ENCODE measurements at places on chromosomes 12 and 14.

GRCh38 chr14:54299410-54300363 is 97.1 kb upstream of the CDKN3 start:
- DNase-seq: no peak

DNA sequence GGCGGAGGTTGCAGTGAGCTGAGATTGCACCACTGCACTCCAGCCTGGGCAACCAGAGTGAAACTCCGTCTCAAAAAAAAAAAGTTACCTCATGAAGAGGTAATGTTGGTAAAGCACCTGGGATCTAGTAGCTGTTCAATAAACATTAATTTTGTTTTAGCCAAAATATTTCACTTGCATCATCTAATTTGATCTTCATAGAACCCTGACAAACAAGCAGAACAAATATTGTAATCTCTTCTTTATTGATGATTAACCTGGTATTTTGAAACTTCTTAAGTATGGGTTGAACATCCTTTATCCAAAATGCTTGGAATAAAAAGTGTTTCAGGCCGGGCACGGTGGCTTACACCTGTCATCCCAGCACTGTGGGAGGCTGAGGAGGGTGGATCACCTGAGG is 149.0 kb upstream of the AMIGO2 start:
- no peak for DNase-seq

DNA sequence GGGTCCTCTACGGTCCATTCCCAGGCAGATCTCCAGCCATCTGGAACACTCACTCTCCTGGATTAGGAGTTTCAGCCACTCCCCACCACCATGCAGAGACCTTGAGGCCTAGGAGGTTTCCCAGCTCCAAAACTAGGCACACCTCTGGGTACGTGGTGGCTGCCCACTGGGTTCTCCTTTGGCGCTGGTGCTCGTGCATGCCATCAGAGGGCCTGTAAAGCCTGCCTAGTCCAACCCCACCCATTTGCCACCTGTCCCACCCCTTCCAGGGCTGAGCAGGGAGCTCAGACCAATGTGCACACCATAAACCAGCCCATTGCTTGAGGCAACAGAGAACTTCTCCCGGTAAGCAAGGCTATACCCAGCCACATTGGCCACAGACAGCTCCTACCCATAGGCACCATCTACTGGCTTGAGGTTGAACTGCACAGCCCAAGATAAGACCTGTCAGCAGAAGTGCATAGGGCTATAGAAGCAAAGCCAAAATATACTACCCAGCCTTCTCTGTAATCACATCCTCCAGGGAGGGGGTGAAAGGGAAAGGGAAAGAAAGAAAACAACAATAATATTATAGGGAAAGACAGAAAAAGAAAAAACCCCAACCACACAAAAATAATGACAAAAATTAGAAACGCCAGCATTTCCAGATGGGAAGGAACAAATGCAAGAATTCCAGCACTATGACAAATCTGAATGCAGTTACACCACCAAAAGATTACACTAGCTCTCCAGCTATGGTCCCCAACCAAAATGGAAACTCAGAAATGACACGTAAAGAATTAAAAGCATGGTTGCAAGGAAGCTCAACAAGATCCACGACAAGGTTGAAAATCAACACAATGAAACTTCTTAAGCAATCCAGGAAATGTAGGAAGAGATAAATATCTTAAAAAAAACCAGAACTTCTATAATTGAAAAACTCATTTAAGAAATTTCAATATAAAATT is 111.9 kb upstream of the CCDC175 start:
- DNase-seq: no peak

GRCh38 chr12:46522071-46522470 is 149.5 kb upstream of the SLC38A2 start:
- DNase-seq: no peak

DNA sequence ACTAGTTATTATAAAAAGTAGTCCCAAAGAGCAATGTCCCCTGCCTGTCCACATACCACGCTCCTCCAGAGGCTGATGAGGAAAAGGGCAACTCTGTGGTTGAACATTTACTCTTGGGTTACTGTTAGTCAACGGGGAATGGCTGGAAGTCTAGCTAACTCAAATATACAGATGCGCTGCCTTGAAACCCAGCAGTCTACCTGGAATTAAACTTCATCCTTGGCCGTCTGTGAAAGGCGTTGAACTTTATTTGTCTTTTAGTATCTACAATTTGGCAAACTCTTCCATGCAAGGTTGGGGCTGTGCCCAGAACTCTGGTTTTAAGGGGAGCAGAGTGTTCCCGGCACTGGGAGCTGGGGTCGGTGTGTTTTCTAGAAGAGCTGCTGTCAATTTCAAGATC is 3.9 kb upstream of the MEG3 start:
- DNase-seq: no peak

All from D721Med (cell line).